ENCODE measurements at places on chromosomes 2 and 18.

DNA sequence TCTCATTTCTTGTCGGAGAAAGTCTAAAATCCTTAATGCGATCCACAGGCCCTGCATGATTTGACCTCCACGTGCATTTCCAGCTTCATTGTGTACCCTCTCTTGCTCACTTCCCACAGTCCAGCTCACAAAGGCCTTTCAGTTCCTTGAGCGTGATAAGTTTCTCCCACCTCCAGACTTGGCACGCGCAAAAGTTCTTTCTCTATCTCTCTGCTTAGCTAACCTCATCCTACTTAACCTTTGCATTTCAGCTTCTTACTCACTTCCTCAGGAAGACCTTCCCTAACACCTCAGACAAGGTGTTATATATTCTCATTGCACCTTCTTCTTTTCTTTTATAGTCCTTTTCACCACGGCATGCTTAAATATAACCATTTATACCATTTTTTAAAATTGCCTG is 124.8 kb upstream of the XPO1 start:
- DNase-seq, result peak; percentile 14

DNA sequence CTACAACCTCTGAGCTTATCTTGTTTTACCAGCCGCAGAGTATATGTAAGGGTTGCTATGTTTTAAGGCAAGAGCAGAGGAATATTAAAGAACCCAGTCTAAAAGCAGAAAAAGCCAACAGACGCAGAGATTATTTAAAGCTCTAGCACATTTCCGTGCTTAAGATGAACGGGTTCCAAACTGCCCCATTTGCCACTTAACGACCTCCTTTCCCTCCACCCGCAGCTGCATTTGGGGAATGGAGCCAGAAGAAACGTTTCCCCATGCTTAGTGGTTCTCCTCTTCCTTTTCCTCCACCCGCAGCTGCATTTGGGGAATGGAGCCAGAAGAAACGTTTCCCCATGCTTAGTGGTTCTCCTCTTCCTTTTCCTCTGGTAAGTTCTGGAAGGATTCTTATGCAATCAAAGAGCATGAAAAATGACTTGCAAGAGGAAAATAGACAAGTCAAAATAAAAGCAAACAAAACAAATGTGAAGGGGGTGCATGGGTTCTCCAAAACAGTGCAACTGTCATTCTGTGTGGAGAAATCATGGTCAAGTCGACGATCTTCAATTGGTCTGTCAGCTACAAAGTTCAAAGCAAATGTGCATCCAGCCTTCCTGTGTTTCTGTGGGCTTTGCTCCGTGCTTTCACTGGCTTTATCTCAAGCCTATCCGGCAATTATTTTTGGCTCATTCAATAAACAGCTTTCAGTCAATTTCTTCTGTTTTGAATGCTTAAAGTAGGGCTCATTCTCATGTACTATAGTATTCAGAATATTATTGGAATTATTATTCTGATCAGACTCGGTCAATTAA is 57.8 kb downstream of the DIPK1C start:
- no peak for DNase-seq

GRCh38 chr2:168971261-168971660 is 59.9 kb downstream of the ABCB11 start:
- no peak for DNase-seq

GRCh38 chr18:35174093-35174731 is 66.6 kb upstream of the ZNF397 start:
- no peak for DNase-seq

DNA sequence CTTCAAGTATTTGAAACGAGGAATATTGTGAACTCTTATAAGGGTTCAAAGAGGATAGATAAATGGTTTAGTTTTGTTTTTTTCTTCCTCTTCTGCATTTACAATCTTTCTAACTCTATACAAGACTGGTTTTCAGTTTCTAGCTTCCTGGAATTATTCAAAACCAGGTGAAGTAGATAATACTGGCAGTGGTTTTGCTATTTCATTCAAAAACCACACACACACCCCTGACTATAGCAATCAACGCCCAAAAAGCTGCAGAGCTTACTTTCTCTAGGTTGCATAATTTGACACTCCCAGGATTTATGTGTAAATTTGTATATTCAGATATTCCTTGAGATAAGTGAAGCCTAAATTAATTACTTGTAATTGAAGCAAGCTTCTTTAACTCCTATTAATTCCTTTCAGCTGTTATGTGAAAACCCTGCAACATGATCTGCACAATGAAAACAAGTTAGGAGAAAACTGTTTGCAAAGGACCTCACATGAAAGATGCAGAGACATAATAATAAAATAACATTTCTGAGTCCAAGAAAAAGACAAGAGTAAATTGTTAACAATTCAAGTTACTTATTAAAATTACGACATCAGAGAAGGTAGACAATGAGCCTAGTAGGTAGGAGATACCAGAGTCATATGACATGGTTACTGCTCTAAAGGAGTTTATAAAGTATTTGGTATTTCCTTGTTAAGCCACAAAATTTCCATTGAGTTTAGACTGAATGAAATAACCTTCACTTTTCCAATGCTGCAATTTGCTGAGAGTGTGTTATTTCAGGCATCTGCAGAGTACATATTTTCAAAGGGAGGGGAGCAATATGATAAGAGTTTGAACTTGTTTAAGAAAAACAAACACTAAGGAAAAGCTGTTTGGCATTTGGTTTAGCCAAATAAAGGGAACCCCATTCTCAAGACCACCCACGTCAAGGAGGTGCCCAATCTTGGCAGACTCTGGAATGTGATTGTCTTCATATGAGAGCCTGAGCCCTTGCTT is 1.6 kb upstream of the NFE2L2 start:
- no peak for DNase-seq

GRCh38 chr2:120765678-120766469 is 30.2 kb downstream of the GLI2 start:
- no peak for DNase-seq

DNA sequence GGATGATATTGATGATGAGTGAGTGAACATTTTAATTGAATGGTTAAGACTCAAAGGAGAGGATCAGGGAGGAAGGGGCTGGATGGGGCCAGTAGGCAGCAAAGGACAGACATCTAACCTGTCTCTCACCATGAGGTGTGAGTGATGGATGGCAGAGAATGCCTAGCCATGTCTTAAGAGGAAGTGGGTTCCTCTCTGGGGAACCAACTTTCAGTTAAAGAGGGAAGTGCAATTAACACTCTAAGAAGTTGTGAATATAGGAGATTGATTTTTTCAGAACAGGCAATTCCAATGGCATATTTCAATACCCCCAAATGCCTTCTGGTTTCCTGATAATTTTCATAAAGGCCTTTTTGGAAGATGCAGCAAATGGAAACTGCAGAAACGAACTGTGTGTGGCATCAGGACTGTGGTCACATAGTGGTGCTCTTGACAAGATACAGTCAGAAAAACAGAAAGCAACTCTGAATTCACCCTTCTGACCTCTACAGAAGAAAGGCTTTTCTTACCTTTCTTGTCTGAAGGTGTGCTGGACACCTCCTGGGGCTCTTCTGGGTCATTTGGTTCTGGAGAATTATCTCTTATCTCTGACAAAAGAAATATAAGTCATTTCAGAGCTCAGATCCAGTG is 10.2 kb downstream of the SP110 start:
- DNase-seq, result no peak

DNA sequence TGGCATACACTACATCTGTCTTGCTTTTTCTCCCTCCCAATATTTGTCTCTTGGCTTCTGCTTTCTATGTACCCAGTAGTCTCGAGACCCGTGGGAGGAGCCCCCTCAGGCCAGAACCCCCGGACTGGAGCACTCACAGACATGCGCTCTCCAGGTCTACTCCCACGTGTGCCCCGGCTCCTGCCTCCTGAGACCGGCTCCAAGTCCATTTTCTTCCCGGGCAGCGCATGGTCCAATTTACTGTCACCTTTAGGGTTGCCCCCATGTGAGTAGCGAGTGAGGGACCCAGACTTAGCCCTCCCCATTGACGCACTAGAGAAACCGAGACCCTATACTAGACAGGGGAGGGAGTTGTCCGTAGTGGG is 11.8 kb upstream of the TEX51 start:
- no peak for DNase-seq

GRCh38 chr2:16494836-16495508 is 170.7 kb downstream of the CYRIA start:
- DNase-seq, result no peak
